ENCODE measurements at places on chromosomes 2 and 18. TPM values are rescaled to one million over a fixed set of nuclear protein-coding genes. Genes with fewer than 3 reads are reported as not detected.

The SERPINB10 gene
- total RNA-seq = not detected

The C2orf80 gene
- total RNA-seq = not detected

DNA sequence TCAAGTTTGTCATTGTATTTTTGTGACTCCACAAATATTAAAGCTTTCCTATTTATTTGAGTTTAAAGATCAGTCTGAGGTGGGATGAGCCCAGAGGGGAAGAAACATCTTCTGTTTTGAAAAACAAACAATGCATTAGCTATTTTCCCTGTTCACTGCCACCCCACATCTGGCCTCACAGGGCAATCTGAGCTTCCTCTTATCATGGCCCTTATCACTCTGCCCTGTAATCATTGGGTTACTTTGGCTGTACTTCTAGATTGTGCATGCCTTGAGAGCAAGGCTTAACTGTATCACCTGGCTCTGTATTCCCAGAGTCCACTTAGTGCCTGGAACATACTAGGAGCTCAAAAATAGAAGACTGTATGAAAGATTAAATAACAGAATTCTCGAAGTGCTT lies 241.6 kb upstream of the NT5C1B start:
- ATAC-seq = no peak

The KYNU gene
- 0.27 TPM for total RNA-seq

- ATAC-seq = no peak
Observed at GRCh38 chr2:204715361-204715760, 170.1 kb downstream of the PARD3B start.

The IL36G gene
- total RNA-seq = 1.8 TPM

GRCh38 chr2:190435031-190435670 lies 27.0 kb downstream of the MFSD6 start:
- ATAC-seq = no peak

GRCh38 chr2:174335988-174336500 lies 1.3 kb downstream of the SP9 start:
- no peak for ATAC-seq

- ATAC-seq = no peak
Observed at GRCh38 chr2:226327830-226328229, 471.8 kb downstream of the IRS1 start.

GRCh38 chr2:16908656-16909055 lies 243.0 kb upstream of the CYRIA start:
- no peak for ATAC-seq

The DPP10 gene
- total RNA-seq = 3.5 TPM

The VWC2L gene
- total RNA-seq = 0.27 TPM

The PPP1R1C gene
- total RNA-seq = not detected

- no peak for ATAC-seq
Observed at GRCh38 chr2:43270930-43271615, 44.7 kb upstream of the ZFP36L2 start.

DNA sequence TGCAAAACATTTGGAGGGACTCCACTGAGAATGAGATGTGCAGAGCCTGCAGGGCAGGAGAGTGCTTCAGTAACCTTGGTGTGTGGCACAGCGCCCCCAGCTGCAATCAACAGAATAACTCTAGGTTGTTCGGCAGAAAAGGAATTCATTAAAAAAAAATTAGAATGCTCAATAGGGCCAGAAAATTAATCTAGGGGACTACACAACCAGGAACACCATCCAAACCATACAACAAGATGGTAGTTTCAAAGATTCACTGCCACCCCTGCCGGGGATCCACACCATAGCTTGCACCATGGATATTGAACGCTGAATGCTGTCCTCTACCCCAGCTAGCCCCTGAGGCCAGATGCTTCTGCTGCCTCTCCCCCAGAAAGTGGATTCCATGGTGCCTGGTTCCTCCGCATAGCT lies 50.1 kb downstream of the THUMPD2 start:
- no peak for ATAC-seq

- no peak for ATAC-seq
Observed at GRCh38 chr2:187440101-187440675, 7.9 kb downstream of the CALCRL start.

- ATAC-seq = peak; percentile 50
Observed at GRCh38 chr2:201806442-201807170, at the start of gene CDK15. Gene CDK15, plus strand, starts transcription at chr2:201806537. Its CDS starts 128 bp downstream, at chr2:201806665.

The ATOH8 gene
- 42.5 TPM for total RNA-seq

The POTEI gene
- total RNA-seq = not detected
